ENCODE measurements at places on chromosomes 5 and 9.

DNA sequence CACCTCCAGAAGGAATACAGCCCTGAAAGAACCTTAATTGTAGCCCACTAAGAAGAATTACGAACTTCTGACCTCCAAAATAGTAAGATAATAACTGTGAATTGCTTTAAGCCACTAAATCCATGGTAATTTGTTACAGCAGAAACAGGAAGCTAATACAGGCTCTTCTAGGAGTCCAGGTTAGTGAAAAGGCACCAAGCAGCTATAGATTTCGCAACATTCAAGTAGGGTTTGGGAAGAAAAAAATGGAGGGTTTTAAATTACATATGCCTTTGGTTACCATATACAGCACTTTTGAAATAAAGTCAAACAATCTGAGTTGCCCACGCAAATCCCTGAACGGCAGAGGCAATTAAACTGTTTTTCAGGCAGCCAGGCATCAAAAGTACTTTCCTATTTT, 1.7 kb upstream of the ACTL7A start:
- no peak for DNase-seq

DNA sequence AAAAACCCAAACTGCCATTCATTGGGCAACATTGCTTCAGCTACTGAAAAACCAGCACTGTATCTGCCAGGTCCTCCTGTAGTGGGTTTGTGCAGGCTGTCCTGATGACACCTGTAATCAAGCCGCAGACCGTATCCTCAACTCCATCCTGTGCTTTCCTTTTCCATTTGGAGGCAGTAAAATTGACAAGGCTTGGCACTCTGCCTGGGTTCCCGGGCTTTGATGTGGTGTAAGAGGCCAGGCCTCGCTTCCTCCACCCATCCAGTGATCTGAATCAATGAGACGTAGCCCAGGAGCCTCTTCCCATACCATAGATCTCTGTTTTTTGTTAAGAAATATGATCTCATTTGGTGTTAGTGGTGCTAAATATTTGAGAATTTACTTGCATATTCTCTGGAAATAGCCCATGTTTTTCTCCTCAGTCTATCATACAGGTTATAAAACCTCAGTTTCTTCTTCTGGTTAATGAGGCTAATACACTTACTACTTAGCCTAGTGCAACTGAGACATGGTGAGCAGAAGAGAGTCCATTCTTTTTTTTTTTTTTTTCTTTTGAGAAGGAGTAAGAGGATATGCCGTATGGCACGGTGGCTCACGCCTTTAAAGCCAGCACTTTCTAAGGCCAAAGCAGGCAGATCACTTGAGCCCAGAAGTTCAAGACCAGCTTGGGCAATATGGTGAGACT, 34.8 kb downstream of the LSM11 start:
- no peak for DNase-seq

GRCh38 chr5:68543212-68543611, 327.7 kb downstream of the PIK3R1 start:
- no peak for DNase-seq

DNA sequence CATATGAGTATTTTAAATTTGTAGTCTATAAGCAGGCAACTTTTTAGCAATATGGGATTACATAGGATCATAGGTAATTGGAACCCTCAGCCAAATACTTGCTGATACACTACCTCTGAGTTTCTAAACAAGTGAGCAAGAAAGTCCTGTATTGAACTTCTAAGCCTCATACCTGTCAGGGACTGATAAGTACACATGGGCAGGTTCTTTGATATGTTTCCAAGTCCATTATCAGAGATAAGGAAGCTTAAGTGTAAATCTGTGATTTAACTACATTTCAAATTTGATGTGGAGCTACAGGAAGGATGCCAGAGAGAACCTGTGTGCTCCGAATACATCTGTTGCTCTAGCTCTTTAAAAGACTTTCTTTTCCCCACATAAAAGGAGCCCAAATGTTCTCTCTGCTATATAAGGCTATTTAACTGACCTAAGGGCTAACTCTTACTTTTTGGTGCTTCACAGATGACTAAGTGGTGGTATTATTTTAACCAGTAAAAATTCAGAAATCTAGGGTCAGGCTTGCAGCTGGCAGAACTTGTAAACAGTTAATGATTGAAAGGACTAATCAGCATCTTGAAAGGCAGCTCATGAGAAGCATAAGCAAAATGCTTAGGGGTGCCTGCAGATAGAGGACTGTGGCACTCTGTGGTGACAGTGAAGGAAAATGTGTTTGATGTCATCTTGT, 228.6 kb downstream of the NR3C1 start:
- no peak for DNase-seq

GRCh38 chr9:106956971-106957370, 94.0 kb downstream of the ZNF462 start:
- DNase-seq: no peak

DNA sequence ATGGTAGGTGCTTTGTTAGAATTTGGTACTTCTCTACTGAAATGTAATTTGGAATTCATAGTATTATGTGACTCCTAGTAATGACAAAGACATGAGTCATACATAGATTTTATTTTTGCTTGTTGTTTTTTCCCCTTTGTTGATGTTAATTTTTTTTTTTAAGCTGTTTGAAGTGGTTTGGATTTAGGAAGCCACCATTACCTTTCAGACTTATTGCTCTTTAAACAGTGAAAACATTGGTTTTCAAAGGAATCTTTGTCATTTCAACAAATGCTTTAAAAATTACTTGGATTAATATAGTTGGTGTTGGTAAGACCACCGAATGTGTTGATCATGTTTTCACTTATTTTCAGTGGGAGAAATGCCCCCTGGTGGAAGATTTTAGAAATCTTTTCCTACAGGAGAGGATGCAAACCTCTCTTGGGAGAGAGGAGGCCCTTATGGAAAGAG, 170.1 kb upstream of the PITX1 start:
- DNase-seq: no peak

GRCh38 chr5:122984425-122984824, 52.1 kb downstream of the PPIC start:
- DNase-seq: no peak

DNA sequence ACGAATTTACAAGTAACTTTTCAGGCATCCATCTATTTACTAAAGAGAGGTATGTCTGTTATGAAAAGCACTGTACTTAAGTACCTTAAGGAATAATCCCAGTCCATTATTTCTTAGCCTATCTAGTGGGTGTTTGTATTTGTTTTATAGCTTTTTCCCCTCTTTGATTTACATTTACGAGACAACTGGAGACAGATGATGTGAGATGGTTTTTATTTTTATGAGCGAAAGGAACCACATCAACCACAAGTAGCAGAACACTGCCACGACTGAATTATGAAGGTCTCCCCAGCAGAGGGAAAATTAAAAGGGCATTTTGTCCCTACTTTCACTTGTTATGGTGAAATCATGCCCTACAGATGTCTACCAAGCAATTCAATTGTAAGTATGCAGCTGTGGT, 357.8 kb downstream of the NFIB start:
- DNase-seq: no peak

DNA sequence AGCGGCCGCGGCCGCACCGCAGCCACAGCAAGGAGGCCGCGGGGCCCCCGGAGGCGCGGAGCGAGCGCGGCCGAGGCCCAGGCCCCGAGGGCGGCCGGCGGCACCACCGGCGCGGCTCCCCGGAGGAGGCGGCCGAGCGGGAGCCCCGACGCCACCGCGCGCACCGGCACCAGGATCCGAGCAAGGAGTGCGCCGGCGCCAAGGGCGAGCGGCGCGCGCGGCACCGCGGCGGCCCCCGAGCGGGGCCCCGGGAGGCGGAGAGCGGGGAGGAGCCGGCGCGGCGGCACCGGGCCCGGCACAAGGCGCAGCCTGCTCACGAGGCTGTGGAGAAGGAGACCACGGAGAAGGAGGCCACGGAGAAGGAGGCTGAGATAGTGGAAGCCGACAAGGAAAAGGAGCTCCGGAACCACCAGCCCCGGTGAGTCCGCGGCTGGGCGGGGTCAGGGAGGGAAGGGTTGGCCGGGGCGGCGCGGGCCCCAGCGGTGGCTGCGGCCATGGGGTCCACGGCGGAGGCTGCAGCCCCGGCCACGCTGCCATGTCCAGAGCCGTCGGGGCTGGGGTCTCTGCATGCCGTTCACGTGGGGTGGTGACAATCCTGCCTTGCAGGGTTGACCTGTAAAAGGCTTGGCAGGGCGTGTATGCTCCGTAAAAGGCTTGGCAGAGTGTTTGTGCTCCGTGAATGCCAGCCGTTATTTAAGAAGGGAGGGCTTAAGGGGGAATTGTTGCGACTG, 146.0 kb downstream of the CACNA1B start:
- DNase-seq: no peak
